SW 1271 (cell line): ENCODE measurements at places on chromosomes 5 and 9.

DNA sequence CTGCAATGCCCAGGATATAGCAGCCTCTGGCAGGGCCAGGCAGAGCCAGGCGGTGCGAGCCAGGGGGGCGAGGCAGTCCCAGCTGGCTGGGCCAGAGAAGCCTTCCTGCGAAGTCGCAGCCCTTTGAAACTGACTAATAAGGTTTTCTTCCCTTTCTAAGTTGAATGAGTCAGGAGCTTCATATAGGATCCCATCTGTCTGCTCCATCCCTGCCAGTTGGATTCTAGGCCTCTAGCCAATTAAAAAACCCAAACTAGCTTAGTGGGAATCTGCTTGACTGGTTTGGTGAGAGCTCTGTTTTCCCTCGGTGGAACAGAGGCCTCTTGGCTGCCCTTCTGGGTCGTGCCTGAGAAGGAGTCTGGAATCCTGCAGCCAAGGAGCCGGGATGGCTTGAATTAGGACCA, 70.1 kb upstream of the RAPGEF1 start:
- no peak for DNase-seq

GRCh38 chr5:4880304-4880741, 259.8 kb upstream of the ADAMTS16 start:
- no peak for DNase-seq

DNA sequence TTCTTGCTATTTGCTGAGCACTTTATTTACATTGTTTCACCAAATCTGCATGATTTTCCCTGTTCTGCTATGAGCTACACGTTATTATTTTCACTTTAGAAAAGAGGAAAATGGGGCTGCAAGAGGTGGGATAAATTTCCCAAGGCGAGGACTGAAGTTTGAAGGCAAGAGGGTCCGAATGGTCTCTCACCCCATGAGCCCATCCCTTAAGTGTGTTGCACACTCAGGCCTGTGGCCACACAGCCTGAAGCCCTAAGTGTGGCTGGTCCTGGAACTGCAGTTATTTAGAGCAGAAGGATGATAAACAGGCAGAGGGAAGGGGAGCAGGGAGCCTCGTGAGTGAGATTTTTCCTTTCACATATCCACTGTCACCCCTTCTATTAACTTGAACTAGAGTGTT, 7.8 kb downstream of the PDE8B start:
- no peak for DNase-seq

- no peak for DNase-seq
Observed at GRCh38 chr5:10744681-10745080, 16.4 kb downstream of the DAP start.

DNA sequence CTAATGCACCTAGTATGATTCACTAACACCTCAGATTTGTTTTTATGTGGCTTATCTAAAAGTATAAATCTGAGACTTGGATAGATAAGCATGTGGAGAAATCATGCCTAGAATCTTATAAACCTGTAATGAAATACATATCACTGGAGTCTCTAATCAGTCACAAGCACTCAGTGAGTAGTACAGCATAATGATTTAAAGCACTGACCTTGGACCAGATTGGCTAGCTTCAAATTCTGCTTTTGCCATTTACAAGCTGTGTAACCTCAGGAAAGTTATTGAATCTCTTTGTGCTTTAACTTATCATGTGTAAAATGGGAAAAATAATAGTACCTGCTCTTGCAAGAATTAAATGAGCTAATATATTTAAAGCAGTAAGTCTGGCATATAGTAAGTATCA, 61.2 kb upstream of the ALDH1A1 start:
- no peak for DNase-seq

- DNase-seq, result no peak
Observed at GRCh38 chr5:33073881-33074327, 362.8 kb downstream of the NPR3 start.

DNA sequence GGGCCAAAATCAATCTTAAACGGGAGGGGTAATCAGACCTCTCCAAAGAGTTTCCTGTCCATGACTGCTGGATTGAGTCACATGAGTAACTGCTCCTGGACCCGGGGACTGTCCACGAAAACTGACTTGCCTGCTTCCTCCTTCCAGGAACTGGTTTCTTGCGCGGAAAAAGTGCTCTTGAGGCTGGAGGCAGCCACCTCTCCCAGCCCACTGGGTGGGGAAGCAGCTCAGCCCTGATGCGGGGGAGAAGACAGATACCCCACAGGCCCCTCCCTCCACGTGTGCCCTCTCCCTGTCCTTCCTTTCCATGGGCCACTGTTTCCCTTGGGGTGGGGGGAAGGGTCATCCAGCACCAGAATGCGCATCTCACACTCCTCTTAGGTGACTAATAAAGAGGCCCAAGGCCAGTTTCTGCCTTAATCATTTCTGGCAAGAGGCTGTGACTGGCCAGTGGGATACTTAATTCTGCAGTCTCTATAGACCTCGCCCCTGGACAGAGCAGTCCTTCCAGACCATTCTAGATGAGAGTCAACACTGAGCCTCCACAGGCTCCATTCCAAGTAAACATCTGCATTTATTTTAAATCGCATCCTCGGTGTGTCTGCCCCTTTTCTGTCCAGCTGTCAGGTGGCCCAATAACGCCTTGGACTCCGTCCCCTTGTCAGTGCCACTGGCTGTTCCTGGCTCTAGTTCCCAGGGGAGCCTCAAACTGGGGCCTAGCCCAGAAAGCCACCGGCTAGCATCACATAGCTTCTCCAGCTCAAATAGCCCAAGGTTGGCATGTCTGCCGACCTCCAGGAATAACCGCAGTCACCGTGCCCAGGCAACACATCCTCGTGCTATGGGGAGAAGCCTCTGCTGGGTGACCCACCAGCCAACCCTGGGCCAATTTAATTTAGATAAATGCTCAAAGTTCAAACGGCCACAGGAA, 12.0 kb downstream of the REXO4 start:
- DNase-seq, result no peak

DNA sequence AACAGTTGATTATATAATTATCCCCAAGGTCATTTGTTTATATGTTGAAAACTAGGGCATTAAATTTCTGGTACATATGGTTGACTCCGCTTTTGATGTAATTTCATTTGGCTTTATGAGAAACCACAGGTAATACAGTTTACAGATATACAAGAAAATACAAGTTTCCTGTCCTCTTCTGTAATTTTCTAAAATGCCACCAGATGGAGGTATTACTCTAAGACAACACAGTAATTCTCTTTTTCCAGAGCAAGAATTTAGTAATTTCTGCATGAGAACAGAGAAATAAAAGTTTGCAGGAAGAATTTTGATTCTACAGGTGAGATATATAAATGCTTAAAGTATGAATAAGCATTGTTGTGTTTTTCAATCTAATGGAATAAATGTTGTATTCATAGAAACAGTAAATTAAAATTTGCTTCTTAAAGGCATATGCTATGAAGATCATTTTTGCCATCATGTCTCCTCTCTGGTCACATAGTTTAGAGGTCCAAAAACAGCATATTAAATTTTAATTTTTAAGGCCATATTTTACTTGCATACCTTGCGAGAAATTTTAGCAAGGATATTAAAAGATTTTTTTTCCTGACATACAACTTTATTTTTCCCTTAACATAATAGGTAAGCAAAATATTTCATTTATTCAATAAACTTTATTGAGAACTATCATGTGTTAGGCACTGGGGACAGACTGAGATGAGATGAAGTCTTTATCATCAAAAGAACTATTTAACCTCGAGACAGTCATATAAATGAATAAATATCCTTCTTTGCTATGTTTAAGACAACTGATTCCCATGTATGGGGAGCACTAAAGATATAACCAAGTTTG, 22.7 kb downstream of the CHD1 start:
- DNase-seq, result no peak

- no peak for DNase-seq
Observed at GRCh38 chr5:17727098-17727497, 92.8 kb downstream of the TAF11L14 start.

DNA sequence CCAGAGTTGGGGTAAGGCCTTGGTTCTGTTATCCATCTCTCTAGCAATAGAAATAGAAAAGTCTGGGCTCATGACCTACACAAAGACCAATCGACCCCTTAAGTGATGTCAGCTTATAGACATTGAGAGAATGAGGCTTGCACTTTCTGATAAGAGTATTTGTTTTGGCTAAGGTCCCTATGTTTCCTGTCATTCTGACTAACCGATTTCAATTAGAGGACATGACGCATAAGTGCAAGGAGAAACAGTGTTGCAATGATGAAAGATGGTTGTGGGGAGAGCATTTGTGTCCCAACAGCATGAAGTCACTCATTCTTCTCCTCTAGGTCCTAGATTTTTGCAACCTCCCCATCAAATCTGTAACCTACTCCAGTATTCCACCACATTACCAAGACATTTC, 255.1 kb downstream of the MAT2B start:
- no peak for DNase-seq

DNA sequence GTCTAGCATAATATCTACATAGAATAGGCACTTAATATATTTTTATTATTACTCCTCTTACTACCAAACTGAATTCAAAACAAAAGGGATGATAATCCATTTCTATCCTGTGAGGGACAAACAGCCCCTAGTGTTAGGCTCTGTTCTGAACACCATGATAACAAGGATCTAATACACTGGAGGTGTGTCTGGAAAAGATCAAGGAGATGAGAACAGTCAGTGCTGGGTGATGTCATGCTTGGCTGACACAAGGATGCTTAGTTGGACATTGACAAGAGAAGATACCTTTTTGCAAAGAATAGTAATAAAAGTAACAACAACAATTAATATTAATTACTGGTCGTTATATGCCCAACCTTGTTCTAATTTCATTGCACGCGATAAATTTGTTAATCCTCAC, 458.7 kb downstream of the EBF1 start:
- no peak for DNase-seq

GRCh38 chr5:67887748-67888161, 327.8 kb upstream of the PIK3R1 start:
- no peak for DNase-seq

GRCh38 chr9:92654481-92655301, 15.2 kb downstream of the IPPK start:
- no peak for DNase-seq

GRCh38 chr5:62002436-62002835, 303.6 kb upstream of the KIF2A start:
- no peak for DNase-seq

DNA sequence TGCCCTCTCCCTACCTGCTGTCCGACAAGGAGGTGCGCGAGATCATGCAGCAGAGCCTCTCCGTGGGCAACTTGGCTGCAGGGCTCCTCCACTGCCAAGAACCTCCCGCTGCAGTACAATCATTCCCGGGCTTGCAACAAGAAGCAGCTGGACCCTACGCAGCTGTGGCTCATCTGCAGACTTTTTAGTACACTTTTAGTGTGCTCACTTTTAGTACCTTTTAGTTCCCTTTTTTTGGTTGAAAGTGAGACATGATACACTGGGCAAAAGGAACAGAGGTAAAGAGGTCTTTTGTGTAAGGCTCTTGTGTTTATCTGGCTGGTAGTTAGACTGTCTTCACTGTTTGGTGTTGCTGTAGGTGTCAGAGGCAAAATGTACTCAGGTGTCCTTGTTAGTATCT, 58.1 kb upstream of the SPTLC1 start:
- no peak for DNase-seq
